ENCODE measurements at places on chromosomes 11 and 22.

GRCh38 chr11:60987577-60988277 lies 16.2 kb downstream of the CD6 start:
- no peak for DNase-seq

DNA sequence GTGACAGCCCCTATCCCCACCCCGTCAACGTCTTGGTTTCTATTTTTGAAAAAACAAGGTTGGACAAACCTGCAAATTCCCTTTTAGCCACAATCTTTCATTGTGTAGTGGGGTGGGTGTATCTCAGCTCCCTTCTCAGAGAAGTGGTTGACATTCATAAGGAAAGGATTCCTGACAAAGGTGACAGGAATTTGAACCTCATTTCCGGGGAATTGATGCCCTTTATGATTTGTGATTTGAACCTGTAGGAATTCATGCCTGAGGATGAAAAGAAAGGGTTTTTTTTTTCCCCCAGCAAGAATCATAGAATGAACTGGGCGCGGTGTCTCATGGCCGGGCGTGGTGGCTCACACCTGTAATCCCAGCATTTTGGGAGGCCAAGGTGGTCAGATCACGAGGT lies 14.5 kb downstream of the YPEL4 start:
- no peak for DNase-seq

GRCh38 chr11:114202011-114202609 lies 94.1 kb upstream of the NNMT start:
- no peak for DNase-seq

GRCh38 chr11:125429807-125430678 lies 66.0 kb downstream of the FEZ1 start:
- no peak for DNase-seq

GRCh38 chr11:112293614-112294013 lies 33.0 kb upstream of the PLET1 start:
- no peak for DNase-seq

DNA sequence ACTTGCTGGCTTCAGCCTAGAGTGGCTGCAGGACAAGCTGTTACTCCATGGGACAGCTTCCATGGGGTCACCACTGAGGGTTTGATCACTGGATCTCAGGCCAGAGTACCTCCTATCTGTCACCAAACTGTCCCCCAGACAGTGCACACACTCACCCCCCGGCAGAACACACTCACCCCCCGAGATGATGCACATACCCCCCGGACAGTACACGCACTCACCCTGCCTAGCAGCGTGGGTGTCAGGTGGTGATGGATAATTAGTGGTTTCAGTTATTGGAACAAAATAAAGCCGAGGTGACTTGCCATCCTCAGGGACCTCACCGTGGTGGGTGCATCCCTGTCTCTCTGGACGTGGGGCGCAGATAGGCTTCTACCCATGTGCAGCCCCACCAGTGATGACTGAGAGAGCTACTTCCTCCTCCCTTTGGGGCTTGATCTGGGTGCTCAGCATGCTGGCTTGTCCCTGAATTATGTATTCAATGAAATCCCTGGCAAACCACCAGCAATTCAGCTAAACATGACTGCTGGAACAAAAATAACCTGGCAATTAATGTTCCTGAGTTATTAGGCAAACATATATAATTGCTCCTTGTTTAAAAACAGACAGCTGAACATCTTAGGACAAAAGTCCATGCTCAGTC lies 18.9 kb downstream of the TANGO2 start:
- DNase-seq, result no peak

GRCh38 chr11:69876013-69876412 lies 56.8 kb upstream of the FGF3 start:
- no peak for DNase-seq

GRCh38 chr11:534396-535209 lies 773 bp downstream of the HRAS start:
- DNase-seq, result peak; percentile 47

DNA sequence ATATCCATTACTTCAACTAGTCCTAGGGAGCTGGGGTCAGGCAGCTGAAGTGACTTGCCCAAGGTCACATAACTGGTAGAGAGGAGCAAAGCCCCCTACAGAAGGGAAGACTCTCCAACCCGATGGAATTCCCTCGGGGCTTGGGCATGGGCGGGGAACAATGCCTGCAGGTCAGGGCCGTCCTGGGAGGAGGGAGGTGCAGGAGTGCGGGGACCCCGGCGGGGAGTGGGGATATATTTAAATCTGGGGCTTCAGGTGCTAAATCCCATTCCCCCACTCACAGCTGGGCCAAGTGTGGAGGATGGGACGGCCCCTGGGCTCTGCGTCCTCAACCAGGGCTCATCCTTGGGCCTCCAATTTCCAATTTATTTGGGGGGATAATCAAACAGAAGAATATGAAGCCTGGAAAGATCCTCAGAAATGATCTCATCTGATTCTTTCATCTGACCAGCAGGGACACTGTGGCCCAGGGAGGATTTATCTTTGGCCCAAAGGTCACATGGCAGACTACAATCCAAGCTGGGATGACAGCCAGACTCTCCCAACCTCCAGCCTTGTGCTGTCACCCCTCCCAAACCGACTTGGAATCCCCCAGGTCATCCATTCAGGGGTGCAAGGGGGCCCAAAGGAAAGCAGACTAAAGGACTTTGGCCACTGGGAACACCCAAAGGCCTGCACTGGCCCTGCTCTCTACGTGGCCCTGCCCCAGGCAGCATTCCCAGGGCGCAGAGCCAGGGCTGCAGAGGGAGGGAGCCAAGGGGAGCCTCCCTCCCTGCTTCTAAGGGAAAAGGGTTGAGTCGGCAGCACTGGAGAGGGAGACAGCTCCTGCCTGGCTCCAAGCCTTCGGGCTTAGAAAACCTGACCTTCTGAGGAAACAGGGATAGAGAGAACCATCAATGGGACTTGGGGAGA lies 8.7 kb upstream of the C1QTNF6 start:
- peak; percentile 64 for DNase-seq

DNA sequence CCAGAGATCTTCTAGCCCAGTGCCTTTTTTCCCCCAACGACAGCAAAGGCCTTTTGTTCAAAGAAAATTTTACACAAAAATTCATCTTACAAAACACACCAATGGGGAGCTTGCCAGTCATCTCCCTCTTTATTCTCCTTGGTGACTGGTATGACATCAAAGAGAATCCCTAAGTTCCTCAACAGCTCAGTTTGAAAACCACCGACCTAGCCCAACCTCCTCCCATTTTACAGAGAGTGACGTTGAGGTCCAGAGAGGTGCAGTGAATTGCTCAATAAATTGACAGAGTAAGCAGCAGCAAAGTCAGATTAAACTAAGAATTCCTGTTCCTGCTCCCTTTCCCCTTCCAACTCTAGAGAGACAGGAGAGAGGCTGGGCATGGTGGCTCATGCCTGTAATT lies 7.8 kb downstream of the SLC43A3 start:
- no peak for DNase-seq

- DNase-seq, result no peak
Observed at GRCh38 chr11:2128511-2129307, 10.5 kb downstream of the IGF2 start.

GRCh38 chr11:19060629-19061028 lies at the start of gene MRGPRX2:
MRGPRX2 (minus strand) TSS chr11:19060717; CDS start chr11:19056402, 4,315 bp downstream.
- no peak for DNase-seq

GRCh38 chr11:120188371-120188770 lies 22.5 kb upstream of the OAF start:
- no peak for DNase-seq

DNA sequence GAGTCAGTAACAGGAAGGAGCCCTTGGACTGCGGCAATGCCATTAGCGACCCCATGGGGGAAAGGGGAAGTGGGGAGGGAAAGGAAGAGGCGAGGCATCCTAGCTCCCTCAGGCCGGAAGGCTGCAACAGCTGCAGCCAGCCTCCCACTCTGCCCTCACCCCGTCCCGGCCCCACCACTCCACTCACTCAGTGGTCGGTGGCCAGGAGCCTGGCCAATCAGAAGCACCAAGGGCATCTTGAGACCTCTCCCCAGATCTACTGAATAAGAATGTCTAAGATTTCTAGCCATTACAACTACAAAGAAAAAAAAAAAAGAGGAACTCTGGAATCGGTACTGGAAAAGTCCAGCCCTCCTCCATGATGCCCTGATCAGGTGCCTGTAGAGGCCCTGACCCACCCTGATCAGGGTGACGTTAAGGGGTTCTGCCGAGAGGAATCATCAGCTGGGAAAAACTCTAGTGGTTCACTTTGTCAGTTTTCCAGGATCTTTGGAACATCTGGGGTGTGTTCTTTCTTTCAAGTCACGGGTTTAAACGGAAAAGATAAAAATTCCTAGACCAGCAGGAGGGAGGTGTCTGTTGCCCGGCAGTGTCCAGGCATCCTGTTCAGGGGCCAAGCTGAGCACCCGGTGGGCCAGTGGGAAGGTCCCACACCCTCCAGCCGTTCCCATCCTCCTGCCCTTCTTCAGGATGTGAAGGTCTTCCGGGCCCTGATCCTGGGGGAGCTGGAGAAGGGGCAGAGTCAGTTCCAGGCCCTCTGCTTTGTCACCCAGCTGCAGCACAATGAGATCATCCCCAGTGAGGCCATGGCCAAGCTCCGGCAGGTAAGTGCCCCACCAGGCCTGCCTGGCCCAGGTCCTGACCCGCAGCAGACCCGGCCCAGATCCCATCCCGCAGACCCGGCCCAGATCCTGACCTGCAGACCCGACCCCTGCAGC lies 14.4 kb downstream of the OAF start:
- no peak for DNase-seq
